ENCODE measurements at places on chromosomes 12 and 14.
A peak's percentile ranks its signal among the peaks of the same experiment; 100 is the strongest.

GRCh38 chr14:71228711-71229110 lies 321.5 kb downstream of the PCNX1 start:
- H3K36me3 ChIP-seq, result no peaks in the 10 kb centered on the region
- no peak overlapping the region for H3K27ac ChIP-seq
- DNase-seq, result no peak
- no peaks in the 10 kb centered on the region for H3K27me3 ChIP-seq
- peaks cover 20% of the 10 kb centered on the region for H3K4me1 ChIP-seq
- no peak overlapping the region for H3K4me3 ChIP-seq

GRCh38 chr14:96662116-96662970 lies 134.8 kb upstream of the VRK1 start:
- no peaks in the 10 kb centered on the region for H3K36me3 ChIP-seq
- DNase-seq, result no peak
- H3K4me1 ChIP-seq, result peaks cover 21% of the 10 kb centered on the region
- peak overlapping the region; percentile 59 for H3K27ac ChIP-seq
- H3K4me3 ChIP-seq, result no peak overlapping the region

GRCh38 chr14:54737132-54737711 lies 165.4 kb downstream of the GCH1 start:
- H3K4me3 ChIP-seq, result no peak overlapping the region
- H3K27ac ChIP-seq, result no peak overlapping the region
- H3K4me1 ChIP-seq, result peaks cover 15% of the 10 kb centered on the region
- peaks cover 4% of the 10 kb centered on the region for H3K27me3 ChIP-seq

GRCh38 chr14:36176524-36176923 lies at the start of gene PTCSC3:
Gene PTCSC3 (minus strand): TSS chr14:36176722.
- no peak for DNase-seq
- H3K36me3 ChIP-seq, result no peaks in the 10 kb centered on the region
- no peak within 1 kb of the TSS for H3K4me3 ChIP-seq
- peak within 1 kb of the TSS; percentile 17 for H3K27ac ChIP-seq
- peaks cover 22% of the 10 kb centered on the region for H3K4me1 ChIP-seq
- H3K27me3 ChIP-seq, result peaks cover 3% of the 10 kb centered on the region

DNA sequence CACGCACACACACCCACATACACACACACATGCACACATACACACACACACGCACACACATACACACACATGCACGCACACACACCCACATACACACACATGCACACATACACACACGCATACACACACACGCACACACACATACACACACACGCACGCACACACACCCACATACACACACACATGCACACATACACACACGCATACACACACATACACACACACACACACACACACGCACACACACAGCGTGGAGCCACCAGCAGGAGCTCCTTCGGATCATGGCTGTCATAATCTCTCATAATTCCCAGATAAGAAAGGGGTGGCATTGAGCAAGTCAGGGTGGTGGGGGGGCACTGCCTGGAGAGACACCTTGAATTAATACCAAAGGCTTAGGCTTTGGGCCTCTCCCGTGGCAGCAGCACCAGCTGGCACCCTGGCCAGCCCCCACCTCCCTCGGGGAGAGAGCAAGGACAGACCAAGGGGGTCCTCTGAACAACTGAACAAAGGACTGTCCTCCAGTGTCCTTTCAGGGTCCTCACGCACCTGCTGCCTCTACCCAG lies 21.9 kb downstream of the ANO2 start:
- H3K4me3 ChIP-seq, result no peak overlapping the region
- H3K27me3 ChIP-seq, result peaks cover 45% of the 10 kb centered on the region
- no peak overlapping the region for H3K27ac ChIP-seq
- H3K36me3 ChIP-seq, result no peaks in the 10 kb centered on the region
- no peak for DNase-seq

DNA sequence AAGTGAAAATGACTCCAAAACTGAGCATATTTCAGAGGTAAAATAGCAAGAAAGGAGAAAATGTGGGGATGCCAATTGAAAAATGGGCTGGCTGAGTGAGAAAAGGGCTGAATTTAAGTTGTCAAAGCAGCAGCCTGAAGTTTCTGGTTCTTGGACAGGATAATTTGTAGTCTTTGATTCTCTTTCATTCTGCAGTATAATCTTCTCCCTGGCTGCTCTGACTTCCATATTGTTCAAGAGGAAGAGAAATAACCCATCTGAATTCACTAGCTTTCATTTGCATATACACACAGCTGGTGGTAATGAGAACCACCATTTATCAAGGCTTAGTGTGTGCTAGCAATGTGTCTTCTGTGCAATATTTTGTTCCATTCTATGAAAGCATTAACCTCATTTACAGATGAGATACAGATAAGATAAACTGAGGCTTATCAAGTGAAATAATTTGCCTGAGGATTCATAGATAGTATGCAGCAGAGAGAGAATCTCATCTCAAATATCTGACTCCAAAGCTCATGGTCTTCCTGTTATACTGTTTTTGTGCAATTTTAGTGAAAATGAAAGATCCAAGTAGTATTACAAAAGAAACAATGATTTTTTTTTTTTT lies 184.2 kb downstream of the TMTC2 start:
- H3K4me1 ChIP-seq, result peaks cover 43% of the 10 kb centered on the region
- peaks cover under 1% of the 10 kb centered on the region for H3K27me3 ChIP-seq
- no peaks in the 10 kb centered on the region for H3K36me3 ChIP-seq
- no peak overlapping the region for H3K27ac ChIP-seq
- no peak overlapping the region for H3K4me3 ChIP-seq
- DNase-seq, result no peak

DNA sequence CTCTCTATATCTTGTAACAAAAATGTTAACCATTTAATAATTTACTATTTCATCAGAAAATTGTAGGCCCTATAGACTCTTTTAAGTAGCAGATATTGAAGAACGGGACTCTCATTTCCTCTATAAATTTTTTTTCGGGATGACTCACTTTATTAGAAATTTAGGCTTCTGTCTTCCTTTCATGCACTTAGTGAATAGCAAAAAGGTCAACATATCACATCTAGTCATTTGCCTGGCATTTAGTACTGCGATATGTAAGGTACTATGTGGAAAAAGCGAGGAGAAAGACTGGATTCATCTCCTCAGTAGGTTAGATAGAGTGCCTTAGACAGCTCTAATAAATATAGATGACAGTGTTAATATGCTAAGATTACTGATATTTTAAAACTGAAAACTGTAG lies 166.3 kb upstream of the PTPRQ start:
- no peak for DNase-seq
- no peaks in the 10 kb centered on the region for H3K4me1 ChIP-seq

GRCh38 chr12:21336656-21337055 lies 1.9 kb upstream of the SLCO1A2 start:
- peaks cover 5% of the 10 kb centered on the region for H3K4me1 ChIP-seq
- DNase-seq, result no peak
- no peaks in the 10 kb centered on the region for H3K27me3 ChIP-seq
- H3K36me3 ChIP-seq, result peaks cover 6% of the 10 kb centered on the region

DNA sequence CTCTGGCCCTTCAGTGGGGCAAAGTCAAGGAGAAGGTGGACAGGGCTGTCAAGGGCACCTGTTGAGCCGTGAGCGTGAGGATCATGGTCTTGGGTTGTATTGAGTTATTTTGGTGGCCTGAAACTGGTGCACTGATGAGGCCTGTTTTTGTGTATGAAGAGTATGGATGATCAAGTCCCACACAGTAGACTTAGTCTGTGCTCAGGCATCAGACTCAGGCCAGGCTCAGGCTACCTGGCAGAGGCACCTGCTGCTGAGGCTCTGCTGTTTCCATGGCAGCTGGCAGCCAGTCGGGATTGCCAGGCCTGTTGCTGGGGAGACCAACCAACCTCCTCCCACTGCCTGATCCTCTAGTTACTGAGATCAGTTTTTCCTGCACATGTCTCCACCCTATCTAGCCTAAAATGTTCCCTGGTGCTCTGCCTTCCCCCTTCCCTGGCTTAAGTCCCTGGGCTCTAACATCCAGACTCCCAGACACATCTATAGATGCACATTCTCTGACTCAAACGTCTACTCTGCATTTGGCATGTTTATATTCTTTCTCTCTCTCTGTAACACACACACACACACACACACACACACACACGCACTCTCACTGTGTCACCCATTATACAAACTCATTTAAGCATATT lies 5.1 kb downstream of the JPH4 start:
- H3K36me3 ChIP-seq, result peaks cover 10% of the 10 kb centered on the region
- H3K27ac ChIP-seq, result no peak overlapping the region
- H3K27me3 ChIP-seq, result peaks cover 53% of the 10 kb centered on the region
- H3K4me1 ChIP-seq, result peaks cover 54% of the 10 kb centered on the region
- H3K4me3 ChIP-seq, result no peak overlapping the region
- no peak for DNase-seq

DNA sequence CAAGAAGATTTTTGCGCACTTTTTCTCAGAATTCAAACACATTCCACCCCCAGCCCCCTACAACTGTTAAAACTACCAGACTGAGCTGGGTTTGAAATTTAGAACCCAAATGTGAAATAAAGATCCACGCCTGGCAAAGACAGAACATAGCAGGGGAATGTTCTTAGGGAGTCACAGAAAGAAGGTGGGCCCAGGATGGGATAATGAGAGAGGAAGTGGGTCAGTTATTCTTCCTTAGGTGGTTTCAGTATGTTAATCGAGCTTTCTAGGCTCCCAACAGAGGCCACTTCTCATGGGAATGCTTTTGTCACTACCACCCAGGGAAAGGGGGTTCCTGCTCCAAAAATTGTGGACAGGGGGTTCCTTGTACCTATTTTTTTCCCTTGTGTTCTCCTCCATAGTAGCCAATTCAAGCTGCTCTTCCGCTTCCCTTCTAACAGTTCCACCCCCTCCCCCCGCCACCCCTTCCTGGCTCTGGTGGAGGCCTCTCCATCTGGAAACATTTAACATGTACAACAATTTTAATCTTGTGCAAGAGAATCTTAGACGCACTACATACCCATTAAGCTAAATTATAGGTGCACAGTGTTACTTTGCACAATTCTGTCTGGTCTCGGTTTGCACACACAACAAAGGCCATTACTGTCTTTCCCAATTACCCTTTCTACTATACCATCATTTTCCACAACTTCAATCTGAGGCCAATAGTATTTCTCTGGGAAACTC lies 218.1 kb downstream of the MON2 start:
- H3K27me3 ChIP-seq, result no peaks in the 10 kb centered on the region
- DNase-seq, result no peak
- H3K36me3 ChIP-seq, result peaks cover 26% of the 10 kb centered on the region
- peak overlapping the region; percentile 24 for H3K27ac ChIP-seq
- peaks cover 51% of the 10 kb centered on the region for H3K4me1 ChIP-seq

GRCh38 chr14:64217308-64217707 lies 76.9 kb downstream of the ESR2 start:
- no peak overlapping the region for H3K4me3 ChIP-seq
- peaks cover 68% of the 10 kb centered on the region for H3K36me3 ChIP-seq
- peaks cover 3% of the 10 kb centered on the region for H3K27me3 ChIP-seq
- H3K4me1 ChIP-seq, result no peaks in the 10 kb centered on the region
- DNase-seq, result no peak

DNA sequence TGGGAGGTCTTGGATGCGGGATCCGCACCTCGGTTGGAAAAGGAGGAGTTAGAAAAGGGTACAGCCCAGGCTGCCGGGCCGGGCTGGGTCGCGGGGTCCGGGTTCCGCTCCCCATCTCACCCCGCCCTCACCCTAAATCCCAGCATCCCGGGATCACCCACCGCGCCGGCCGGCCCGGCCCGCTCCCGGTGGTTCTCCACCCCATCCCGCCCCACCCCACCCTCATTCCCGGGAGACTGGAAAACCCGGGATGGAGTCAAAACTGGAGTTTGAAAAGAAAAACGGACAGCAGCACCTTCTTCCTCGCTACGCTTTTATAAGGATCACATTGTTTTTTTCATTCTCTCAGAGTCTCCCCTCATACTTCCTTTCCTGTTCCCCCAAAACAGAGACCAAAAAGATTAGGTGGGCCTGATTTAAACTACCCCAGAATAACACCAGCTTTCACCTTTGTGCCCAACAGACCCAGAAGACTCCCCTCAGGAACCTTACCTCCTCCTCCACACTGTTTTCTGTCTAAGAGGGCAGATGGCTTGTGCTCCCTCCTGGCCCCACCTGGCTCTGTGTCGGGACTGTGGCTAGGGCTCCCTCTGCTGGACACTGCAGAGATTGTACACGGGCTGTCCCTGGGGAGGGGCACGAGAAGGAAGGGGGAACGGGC lies 2.8 kb downstream of the GLI1 start:
- DNase-seq, result peak; percentile 90
- H3K4me3 ChIP-seq, result peak overlapping the region; percentile 79
- H3K27me3 ChIP-seq, result peaks cover 54% of the 10 kb centered on the region
- H3K4me1 ChIP-seq, result peaks cover 46% of the 10 kb centered on the region
- no peaks in the 10 kb centered on the region for H3K36me3 ChIP-seq
- peak overlapping the region; percentile 41 for H3K27ac ChIP-seq

- peaks cover 30% of the 10 kb centered on the region for H3K4me1 ChIP-seq
- peak overlapping the region; percentile 82 for H3K27ac ChIP-seq
Observed at GRCh38 chr14:96501217-96501739, 904 bp upstream of the PAPOLA start.

GRCh38 chr12:25496098-25496587 lies 56.9 kb downstream of the LMNTD1 start:
- no peaks in the 10 kb centered on the region for H3K4me1 ChIP-seq
- no peaks in the 10 kb centered on the region for H3K36me3 ChIP-seq
- no peak overlapping the region for H3K27ac ChIP-seq
- peaks cover 3% of the 10 kb centered on the region for H3K27me3 ChIP-seq

DNA sequence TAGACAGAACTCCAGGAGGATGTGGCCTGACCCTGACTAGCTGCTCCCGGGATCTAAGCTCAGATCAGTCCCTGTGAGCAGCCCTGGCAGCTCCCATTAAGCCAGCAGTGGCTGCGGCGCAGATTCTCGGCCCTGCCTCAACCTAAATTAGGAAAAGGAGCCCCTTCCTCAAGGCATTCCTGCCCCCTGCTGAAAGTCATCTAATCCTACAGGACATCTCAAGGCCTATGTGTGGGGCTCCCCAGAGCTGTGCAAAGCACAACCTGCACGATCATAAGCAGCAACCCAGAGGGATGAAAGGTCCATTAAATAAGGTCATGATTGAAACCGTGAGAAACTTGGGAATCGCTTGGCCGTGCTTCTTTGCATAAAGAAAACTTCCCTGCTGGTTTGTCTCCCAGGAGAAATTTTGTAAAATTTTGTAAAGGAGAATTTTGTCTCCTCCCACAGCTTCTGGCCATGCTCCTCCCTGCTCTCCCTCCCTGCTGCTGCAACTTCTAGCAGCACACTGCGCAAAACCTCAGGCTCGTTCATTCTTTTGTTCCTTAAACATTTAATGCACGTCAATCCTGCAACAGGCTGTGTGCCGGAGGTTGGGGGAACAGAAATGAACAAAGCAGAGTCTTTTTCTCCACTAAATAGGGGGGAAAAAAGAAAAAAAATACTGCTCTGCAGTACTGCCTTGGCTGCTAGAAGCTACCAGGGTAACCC lies 96.6 kb upstream of the SLC35F4 start:
- H3K4me1 ChIP-seq, result peaks cover 44% of the 10 kb centered on the region
- no peak overlapping the region for H3K4me3 ChIP-seq
- H3K27ac ChIP-seq, result no peak overlapping the region
- H3K36me3 ChIP-seq, result no peaks in the 10 kb centered on the region
- DNase-seq, result peak; percentile 60
- H3K27me3 ChIP-seq, result peaks cover 7% of the 10 kb centered on the region
